ENCODE measurements at places on chromosomes 5 and 9.

GRCh38 chr9:1416261-1416660, 366.1 kb downstream of the DMRT2 start:
- no peak for DNase-seq

DNA sequence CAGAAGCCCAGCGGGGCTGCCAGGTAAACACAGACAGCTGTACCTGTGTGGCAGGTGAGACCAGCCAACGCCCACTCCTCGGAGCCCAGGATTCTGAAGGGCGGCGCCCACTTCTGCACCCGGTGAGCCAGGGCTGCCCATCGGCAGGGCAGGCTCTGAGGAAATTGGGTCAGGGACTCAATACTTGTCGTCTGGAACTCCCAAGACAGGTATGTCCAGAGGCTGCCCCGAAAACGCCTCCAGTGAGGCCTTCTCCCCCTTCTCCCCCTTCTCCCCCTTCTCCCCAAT, 19.8 kb downstream of the GLT6D1 start:
- DNase-seq = no peak

DNA sequence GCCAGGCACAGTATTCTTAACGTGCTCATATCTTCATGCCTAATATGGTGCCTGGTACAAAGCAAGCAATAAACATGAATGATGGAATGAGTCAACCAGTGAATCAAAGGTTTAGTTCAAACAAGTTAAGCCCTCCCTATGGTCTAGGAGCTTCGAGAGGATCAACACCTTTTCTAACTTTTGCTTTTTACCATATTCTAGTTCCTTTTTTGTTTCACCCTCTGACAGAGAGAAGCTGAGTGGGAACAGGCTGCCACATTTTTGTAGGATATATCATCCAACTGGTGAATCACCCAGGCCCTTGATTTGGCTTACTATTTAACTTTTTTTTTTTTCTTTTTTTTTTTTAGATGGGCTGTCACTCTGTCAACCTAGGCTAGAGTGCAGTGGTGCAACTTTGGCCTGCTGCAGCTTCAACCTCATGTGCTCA, 39.3 kb upstream of the TNC start:
- no peak for DNase-seq

- no peak for DNase-seq
Measured at GRCh38 chr5:318341-318897, 3.1 kb upstream of the AHRR start.

- no peak for DNase-seq
Measured at GRCh38 chr5:158513490-158514318, 586.0 kb downstream of the EBF1 start.

- no peak for DNase-seq
Measured at GRCh38 chr5:135161221-135161620, 127.2 kb upstream of the PITX1 start.

DNA sequence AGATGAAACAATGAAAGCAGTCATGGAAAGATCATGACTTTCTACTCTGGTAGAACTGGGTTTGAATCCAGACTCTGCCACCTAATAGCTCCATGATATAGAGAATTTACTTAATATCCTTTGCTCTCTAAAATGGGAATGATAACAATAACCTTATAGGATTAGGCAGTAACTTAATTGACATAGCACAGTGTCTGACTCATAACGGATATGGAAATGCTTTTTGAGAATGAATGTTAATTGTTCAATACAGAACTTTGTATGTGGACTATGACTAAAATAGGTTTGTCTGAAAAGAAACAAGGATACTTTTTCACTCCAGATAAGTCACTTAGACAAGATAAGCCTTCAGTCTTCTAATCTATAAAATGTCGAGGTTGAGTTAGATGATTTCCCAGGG, 330.7 kb downstream of the PTPRD start:
- no peak for DNase-seq

- no peak for DNase-seq
Measured at GRCh38 chr5:88238732-88239131, 29.9 kb downstream of the TMEM161B start.

GRCh38 chr9:89022902-89023301, 31.6 kb downstream of the S1PR3 start:
- DNase-seq = no peak

- DNase-seq = no peak
Measured at GRCh38 chr5:132526290-132526973, 16.9 kb downstream of the IL5 start.

GRCh38 chr9:121499427-121500164, at the start of gene GGTA1:
TSS of gene GGTA1 (minus strand) at chr9:121499844. CDS start at chr9:121467922, 31,922 bp downstream.
- no peak for DNase-seq

- no peak for DNase-seq
Measured at GRCh38 chr9:95947118-95947517, 71.6 kb downstream of the ERCC6L2 start.

DNA sequence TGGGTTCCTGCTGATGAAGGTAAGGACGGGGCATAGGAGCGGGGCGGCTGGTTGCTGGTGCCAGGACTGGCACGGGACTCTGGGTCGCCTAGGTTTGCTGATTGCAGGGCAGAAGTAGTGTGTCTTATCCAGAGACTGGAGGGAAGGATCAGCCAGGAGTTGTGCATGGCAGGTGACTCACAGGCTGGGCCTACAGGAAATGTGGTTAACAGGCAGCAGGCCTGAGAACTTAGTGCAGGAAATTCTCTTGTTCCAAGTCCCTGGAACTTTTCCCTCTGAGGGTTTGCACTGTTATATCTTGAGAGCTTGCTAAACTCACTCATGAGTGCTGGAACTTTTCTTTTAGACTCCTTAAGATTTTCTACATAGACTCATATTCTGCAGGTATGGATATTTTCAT, 95.1 kb downstream of the ANXA2R start:
- no peak for DNase-seq

DNA sequence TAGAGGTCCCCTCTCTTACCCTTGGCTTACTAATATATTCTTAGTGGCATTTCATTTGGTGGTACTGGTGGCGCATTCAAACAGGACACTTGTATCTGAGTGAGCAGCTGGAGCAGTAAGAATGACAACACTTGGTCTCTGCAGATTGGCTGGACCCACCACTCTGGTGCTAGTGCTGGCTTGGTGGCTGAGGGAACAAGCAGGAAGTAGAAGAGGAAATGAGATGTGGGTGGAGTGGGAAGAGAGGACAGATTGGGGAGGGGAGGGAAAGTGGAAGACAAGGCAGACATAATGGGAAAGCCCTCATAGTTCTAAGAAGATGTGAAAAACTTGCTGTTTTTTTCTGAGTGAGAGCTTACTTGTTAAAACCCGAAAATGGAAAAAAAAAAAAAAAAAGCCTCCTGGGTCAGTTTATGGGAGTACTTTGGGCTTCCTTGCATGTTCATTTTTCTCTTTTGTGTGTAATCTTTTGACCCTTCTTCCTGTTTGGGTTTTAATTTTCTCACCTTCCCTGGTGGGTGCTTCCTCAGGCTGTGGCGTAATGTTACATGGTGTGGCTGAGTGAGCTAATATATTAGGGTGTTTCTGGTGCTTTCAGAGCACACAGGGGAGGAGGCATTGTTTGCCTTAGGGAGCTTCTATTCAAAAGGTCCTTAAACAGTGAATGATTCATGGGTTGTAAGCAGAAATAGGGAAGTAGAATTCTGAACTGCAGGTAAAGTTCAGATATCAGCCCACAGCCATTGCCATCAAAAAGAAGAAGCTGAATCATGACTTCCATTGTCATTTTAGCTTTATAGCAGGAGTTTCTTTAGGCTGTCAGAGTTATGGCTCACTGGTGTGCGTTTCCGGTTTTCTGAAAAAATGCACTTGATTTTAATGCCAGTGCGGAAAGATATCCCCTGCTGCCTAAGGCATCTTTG, 52.3 kb downstream of the TLE4 start:
- DNase-seq = no peak

DNA sequence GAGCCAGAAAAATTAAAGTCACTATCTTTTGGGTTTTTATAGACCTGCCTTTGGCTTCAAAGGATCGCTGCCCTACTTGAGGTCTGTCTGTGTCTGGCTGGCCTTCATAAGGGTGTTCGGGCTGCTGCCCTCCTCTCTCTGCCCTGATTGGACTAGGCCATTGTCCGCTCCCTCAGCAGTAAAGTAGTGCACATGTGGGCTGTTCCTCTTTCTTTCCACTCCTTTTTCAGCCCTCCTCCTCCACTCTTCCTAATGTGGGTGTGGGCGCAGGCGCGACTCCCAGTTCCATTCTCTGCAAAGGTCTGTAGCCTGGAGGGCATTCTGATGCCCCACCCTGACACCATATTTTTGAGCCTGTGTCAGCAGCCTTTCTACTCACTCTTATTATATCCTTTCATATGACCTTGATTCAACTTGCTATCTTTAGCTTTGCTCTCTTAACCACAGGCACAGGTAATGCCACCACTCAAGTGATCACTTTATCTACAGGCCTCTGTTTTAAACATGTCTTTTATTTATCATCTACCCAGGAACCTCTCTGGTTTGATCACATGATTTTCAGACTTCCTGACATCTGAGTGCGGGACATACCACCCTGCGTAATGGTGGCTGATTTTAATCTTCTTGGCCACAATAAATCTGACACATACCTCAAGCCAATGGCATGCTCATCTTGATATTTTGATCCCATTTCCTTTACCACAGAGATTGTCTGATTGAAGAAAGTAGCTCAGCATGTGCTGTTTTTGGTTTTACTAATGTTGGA, 144.5 kb downstream of the AOPEP start:
- DNase-seq = no peak

- no peak for DNase-seq
Measured at GRCh38 chr9:19271081-19271480, 40.6 kb downstream of the DENND4C start.

DNA sequence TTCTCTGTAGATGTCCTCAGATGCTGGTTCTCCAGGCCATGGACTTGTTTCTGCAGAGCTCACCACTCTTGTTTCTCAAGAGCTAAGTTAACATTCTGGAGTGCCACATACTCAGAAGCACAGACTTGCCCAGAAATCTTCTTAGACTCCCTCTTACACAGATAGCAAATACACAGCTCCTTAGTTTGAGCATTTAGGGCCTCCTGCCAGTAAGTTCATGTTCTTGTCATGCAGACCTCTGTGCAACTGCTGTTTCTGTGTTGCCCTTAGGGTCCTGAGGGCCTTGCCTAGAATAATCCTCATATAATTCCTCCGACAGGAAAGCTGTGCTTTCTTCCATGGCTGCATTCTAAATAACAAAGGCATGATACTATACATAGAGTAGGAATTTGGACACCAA, 1.3 kb upstream of the PTPDC1 start:
- DNase-seq = no peak

GRCh38 chr5:111680737-111681413, 76.1 kb downstream of the NREP start:
- peak; percentile 53 for DNase-seq

DNA sequence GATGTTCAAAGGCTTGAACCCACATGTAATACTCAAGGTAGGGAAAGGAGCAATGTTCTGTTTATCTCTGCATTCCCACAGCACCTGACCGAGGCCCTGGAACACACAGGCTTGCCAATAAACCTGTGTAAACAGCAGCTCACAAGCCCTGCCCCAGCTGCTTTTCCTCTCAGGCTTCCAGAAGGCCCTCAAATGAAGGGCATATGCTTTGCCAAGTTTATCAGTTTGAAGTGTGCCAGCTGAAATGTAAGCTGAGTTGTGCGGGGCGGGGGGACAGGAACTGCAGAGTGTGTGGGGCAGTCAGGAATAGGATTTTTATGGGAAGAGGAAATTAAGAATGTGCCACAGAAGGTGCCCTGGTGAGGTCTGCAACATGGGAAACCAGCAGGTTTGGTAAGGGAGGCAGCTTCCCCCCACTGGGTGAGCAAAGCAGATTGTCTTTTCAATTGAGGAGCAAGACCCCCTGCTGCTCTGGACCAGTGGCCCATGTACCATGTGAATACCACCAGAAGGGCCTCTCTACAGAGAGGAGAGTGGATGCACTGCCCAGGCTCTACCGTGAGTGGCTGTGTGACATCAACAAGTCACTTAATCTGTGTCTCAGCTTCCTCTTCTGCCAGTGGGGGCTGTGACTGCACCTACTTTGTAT, 194.8 kb downstream of the SPOCK1 start:
- DNase-seq = no peak

DNA sequence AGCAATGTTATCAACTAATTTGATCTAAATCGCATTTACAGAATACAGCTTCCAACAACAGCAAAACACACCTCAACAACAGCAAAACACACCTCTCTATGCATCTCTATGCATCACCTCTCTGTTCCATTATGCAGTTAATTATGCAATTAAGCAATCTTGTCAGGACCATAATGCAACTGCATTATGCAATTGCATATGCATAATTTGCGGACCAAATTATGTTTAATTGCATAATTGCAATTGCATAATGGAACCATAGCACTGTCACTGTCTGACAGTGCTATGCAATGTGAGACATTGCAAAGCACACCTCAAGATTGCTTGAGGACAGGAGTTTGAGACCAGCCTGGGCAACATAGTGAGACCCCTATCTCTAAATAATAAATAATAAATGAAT, 80.4 kb upstream of the PRSS3 start:
- no peak for DNase-seq

Measured in NCI-H1048 (cell line).